ENCODE measurements at places on chromosomes 5 and 9.

GRCh38 chr9:33907347-33907746 is 90.4 kb downstream of the UBE2R2 start:
- no peak for DNase-seq

- DNase-seq = no peak
Observed at GRCh38 chr9:132465131-132465635, 55.2 kb downstream of the CFAP77 start.

GRCh38 chr5:126455728-126456127 is 32.5 kb downstream of the GRAMD2B start:
- no peak for DNase-seq

GRCh38 chr9:81637276-81637675 is 52.1 kb downstream of the TLE1 start:
- DNase-seq = no peak

GRCh38 chr5:169044962-169045361 is 256.0 kb downstream of the SLIT3 start:
- DNase-seq = no peak
